ENCODE measurements at places on chromosomes 16 and 17.

DNA sequence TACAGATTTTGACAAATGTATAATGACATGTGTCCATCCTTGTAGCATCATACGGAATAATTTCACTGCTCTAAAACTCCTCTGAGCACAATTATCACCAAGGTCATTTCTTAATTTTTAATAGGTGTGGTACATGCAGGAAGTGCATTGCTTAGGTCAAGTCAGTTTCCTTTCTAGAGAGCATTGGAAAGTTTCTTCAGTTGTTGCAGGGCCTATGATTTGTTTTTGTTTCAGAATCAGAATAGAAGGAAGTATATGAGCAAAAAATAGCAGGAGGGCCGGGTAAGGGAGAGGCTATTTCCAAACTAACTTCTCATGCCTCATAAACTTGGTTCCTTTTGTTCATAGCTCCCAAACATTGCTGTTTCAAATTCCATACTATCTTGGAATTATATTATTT lies 24.0 kb upstream of the SLFN5 start:
- peak; percentile 65 for DNase-seq

DNA sequence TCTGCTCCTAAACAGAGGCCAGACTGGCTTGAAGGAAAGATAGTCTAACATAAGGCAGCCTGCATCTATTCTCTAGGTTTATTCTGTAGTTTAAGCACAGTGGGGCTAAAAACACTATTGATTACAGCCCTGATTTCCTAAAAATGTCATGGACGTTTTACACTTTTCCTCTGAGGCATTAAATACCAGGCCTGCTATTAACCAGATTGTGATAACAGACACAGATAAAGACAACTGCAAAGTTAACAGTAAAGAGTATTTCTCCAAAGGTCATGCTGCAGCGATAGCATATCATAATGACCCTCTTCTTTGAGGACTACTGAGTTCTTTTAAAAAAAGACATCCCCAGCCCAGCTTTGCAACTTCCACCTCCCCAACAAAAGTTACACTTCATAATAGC lies 59.6 kb upstream of the MON1B start:
- no peak for DNase-seq

- DNase-seq, result no peak
Observed at GRCh38 chr16:89042711-89043551, 50.7 kb upstream of the ACSF3 start.

GRCh38 chr16:55116165-55116920 lies 185.7 kb downstream of the IRX5 start:
- no peak for DNase-seq

DNA sequence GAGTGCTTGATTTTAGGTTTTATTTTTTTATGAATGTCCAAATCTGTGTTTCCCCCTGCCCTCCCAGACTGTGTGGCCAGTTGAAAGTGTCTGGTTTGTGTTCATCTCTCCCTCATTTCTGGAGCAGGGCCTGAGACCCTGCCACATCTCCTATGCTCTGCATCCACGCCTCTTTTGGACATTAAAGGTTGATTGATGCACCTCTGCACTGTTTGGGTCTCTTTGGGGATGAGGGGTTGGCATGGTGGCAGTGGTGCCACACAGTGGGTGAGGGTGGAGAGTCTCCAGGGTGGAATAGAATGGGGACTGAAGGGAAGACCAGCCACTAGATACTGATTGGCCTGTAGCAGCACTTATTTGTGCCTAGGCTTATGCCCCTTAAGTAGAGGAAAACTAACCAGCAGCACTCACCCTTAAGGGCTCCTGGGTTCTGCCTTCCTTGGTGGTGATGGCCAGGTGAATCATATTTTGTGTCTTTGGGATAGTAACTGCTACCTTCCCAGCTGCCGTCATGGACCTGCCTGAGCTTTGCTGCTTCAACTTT lies 7.9 kb downstream of the DYNLL2 start:
- DNase-seq, result no peak

- DNase-seq, result no peak
Observed at GRCh38 chr17:72111336-72111923, 9.4 kb upstream of the SOX9 start.

DNA sequence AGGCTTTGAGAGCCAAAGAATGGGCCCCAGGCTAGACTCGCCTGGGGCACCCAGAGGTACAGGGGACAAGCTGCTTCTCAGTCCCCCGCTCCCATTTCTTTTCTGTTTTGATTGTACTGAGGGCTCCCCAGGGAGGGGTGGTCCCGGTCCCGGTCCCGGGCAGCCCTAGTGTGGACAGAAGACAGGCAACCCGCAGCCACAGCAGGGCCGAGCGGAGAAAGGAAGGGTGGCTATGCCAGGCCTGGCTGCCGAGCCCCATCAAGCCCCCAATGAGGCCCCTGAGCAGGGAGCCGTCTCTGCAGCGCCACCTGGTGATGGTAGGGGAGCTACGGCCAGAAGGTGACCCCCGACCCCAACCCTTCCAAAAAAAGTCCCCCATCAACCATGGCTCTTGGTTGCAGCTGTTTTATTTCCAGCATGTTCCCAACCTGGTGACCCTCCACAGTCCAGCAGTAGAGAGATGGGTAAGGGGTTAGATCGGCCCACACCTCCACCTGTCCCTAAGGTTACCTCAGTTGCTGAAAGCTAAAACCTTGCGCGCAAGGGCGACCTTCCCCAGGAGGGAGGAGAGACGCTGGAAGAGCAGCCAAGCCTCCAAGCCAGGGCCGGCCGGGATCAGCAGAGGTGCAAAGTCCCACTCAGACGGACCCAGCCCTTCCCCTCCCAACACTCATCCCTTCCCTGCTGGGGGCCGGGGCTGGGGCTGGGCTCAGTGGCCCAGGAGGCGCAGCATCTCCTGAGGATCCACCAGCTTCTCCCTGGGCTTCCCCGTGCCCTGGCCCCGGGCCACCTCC lies 2.6 kb upstream of the GRIN2C start:
- DNase-seq, result peak; percentile 80

DNA sequence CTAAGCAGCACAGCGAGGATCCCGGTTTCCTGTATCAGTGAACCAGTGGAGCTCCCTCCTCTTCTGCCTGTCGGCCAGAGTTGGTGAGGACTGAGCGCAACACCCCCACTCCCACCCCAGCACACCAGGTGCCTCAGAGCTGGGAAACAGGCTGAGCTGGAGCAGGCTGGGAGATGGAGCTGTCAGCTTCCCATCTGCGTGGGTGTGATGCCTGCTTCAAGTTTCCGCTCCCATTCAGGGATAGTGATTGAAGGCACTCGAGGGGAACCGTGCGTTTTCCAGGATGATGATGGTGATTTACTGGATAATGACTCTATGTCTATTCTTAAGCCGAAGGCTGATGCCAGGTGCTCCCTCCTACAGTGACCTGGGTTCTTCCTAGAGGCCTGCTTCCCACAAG lies 144.5 kb downstream of the TMEM132E start:
- no peak for DNase-seq

GRCh38 chr17:42315402-42316156 lies 27.3 kb downstream of the STAT5A start:
- DNase-seq, result peak; percentile 73

GRCh38 chr17:67671493-67671892 lies 46.2 kb upstream of the NOL11 start:
- DNase-seq, result no peak

DNA sequence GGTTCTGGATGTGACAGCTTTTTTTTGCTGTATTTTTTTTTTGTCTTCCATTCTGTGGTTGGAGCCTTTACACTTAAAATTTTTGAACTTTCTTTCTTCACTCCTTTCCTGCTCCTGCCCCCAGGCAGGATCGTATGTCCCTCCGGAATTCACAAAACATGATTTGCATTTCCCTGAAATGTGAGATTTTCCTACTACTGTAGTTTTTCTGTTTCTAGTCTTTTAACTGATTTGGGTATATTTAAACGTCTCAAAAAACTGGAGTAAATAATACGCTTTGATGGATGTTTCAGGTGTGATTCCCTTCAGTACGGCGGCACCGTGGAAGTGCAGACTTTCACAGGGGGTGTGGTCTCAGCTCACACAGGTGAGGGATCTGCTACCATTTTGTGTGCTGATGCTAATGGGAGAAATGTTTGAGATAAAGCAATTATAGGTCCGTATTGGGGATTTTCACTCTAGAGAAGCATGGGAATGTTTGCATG lies 686 bp downstream of the SRCAP start:
- no peak for DNase-seq

GRCh38 chr17:70905796-70906195 lies 736.5 kb downstream of the KCNJ2 start:
- peak; percentile 12 for DNase-seq

- DNase-seq, result peak; percentile 14
Observed at GRCh38 chr16:56776562-56776961, 46.6 kb downstream of the NUP93 start.

Measured in suppressor macrophage treated with lipopolysaccharide for 1 hour (primary cell).